Activated T-helper 9 cell treated with anti-CD3 and anti-CD28 coated beads, Interleukin-2, amount 50 U/mL, for 16 hours (primary cell): ENCODE measurements at places on chromosomes 3 and 15.

DNA sequence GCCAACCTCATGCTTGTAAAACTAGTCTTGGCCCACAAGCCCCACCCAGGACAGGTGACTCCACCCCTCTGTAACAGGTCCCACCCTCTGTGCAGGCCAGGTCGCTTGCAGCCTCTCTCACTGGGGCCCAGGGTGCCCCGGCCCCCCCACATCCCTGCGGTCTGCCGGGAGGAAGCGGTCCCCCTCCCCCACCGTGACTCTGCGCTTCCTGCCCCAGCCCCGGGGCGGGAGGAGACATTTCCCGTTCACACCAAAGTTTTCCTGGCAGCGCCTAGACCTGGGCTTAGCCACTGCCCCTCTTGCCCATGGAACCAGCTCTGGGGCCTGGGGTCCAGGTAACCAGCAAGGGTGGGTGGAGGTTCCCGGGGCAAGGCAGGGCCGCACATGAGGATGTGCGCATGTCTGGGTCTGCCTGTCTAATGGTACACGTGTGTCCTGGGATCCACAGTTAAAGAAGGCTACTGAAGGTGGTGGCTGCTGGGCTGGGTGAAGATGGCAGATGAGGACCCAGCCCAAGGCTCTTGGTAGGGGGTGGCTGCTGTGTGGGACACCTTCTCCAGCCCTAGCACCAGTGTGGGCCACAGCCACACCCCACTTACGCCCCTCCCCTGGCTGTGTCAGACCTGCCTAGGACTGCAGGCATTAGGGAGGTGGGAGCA lies 8.4 kb downstream of the NBEAL2 start:
- peak; percentile 78 for DNase-seq

GRCh38 chr15:70557521-70558258 lies 205.7 kb downstream of the UACA start:
- DNase-seq = no peak

- no peak for DNase-seq
These were observed 199.7 kb downstream of the UACA start for GRCh38 chr15:70563561-70564095.

DNA sequence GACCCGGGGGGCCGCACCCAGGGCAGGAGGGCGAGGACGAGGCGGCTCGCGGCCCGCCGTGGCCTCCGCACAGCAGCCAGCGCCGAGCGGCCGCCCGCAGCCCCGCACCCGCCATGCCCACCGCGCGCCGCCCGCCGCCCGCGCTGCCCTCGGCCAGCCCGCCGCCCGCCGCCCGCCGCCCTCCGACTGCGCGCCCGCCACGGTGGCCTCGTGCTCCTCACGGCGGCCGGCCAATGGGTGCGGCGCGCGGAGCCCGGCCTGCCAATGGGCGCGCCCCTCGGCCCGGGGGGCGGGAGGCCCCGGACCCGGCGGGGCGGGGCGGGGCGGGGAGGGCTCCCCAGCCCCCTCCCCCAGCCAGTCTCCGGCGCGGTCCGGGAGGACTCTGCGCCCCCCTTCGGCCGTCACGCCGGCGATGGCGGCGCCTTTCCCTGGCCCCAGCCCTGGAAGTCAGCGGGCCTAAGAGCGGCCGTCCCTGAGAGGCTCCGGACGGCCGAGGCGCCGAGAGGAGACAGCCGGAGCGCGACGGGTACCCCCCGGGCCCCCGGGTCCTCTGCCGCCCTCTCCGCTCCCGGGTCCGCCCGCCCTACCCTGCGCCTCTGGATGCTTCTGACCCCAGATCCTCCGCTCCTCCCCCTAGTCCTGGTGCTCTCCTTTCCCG lies at the start of gene NT5DC2:
TSS of gene NT5DC2 (minus strand) at position 235 of the 658 bp plus-strand sequence. CDS start at position 115, 120 bp downstream.
- peak; percentile 62 for DNase-seq

DNA sequence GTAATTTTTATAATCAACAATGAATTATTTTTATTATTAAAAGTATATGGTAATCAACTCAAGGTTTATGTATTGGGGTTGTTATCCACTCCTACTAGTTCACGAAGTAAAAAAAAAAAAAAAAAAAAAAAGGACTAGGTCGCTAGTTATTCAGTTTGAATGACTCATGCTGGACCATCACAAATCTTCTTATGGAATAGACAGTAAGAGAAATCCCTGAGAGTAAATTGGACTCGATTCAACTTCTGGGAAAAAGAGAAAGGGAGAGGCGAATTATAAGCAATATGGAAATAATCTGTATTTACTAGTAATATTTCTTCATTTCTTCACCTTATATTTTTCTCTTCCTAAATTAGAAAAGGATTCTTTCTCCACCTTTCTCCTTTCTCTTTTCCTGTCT lies 2.0 kb downstream of the MYEF2 start:
- DNase-seq = no peak

DNA sequence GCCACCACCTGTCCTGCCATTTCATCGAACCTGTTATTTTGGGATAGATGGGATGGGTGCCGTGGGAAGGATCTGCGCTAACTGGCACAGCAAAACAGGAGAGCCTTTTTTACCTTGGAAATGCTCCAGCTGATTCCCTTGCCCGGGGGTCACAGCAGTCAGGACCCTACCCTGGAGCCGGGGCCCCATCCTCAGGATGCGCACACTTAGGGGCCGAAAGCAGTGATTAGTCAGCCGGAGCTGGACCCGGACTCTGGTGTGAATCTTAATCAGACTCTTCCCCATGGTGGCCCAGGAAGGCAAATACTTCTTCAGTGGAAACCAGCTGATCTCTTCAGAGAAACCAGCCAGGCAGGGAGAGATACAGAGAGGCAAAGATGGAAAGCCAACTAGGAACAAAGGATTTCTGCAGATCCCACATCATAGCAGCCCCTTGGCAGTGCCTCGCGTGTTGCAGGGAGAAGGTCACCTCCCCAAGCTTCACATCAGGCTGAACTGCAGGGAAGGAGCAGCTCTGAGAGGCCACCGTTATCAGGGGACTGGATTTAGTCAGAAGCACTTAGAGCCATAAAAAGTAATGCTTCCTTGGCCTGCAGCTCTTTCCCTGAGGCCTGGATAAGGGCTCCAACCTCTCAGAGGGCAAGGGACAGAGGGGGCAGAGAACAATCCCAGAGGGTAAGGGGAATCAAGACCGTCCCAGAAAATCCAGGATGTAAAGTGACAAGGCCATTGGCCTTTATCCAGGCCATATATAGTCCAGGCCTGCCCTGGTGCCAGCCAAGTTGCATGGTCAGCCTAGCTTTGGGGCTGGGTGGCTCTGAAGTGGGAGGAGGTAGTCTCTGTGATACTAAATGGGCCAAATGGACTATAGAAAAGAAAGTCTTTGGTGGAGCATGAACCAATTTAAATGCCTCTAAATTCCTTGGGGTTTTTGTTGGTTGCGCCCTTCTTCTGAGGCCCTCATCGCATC lies 52.9 kb downstream of the WDR76 start:
- DNase-seq = no peak

GRCh38 chr15:41564960-41565502 lies 6.0 kb downstream of the TYRO3 start:
- DNase-seq = no peak

GRCh38 chr15:75073197-75073596 lies 49.8 kb downstream of the PPCDC start:
- DNase-seq = no peak

DNA sequence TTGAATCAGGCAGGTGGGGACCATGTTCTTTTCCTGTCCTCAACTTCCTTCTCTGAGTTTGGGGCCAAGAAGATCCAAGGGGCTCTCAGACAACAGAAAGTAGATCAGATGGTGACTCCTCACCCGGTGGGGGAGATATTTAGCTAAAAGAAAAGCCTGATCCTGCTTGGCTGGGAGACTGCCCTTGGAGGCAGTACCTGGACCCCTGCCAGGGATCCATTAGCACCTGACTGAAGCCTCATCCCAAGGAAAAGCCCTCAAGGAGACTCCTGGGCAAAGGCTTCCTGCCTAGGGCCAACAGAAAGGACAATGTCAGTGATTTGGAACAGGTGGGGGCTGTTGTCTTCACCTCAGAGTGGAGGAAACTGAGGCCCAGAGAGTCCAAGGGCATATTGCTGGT lies 33.5 kb upstream of the HHATL start:
- no peak for DNase-seq

DNA sequence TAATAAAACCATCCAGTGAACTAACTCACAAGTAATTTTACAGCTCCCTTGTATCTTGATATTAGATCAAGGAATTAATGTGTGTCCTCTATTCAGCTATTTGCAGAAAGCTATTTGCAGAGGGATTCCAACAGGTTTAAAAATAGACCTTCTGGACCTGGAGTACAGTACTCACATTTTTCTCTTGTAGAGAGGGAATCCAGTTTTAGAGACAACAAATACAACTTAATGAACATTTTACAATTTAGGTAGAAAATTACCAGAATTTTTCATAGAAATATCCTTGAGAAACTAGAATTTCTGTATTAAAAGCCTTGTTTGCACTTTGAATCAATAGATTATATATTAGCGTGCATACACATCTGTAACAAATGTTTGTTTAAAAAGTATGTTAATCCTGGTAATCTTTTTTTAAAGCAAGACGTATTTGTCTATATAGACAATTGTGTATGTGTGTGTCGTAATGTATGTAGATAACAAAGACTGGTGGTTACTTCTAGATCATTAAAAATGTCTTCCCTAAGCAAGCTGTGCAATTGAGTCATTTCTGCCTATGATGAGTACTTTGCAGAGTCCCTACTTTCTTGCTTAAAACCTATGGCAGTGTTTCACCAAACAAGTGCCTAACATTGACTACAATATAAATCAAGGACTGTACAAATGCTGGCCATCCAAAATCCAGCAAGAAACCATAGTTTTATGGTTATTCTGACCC lies 57.9 kb downstream of the PPP2R3A start:
- no peak for DNase-seq

GRCh38 chr3:145384307-145384706 lies 776.7 kb downstream of the PLOD2 start:
- no peak for DNase-seq

GRCh38 chr3:98008855-98009254 lies 26.3 kb downstream of the GABRR3 start:
- DNase-seq = no peak
